ENCODE measurements at places on chromosomes 7 and 10. TPM values are rescaled to one million over a fixed set of nuclear protein-coding genes. Genes with fewer than 3 reads are reported as not detected.

ZNF425 gene
- 1.2 TPM for polyA plus RNA-seq

AP1S1 gene
- 187 TPM for polyA plus RNA-seq

PKD2L1 gene
- polyA plus RNA-seq: not detected

DNA sequence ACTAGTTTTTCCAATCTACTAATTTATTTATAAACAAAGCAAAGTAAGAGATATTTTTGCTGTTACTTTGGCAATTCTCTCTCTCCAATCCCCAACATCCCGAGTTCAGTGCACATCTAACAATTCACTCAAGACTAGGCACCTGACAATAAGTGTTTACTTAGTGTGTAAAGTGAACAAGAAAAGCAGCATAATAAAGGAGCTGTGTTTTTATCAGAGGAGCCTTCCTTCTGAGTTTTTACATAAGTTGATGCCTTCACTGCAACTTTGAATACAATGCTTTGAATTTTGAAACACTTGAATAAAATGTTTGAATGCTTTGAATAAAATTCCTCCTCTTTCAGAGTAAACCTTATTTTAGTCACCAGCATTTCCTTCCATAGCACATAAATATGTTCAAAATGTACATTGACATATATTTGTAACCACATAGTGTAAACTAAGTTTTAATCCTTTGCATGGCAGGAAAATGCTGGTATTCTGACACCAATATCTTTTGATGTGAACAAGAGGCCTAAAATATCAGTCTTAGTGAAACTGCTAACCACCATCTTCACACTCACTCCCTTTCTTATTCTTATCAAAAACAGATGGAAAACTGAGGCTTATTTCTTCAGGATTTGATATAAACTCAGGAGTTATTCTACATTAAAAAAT is 11.4 kb downstream of the PDK4 start:
- no peak for DNase-seq

- DNase-seq: peak; percentile 66
These were observed 85.8 kb upstream of the EGFR start for GRCh38 chr7:54932818-54933543.

SPDYE9 gene
- polyA plus RNA-seq: not detected

All from IMR-90 (cell line).